ENCODE measurements at places on chromosomes 13 and 19.

GRCh38 chr13:110387451-110388107 lies 80.5 kb downstream of the COL4A2 start:
- peak overlapping the region; percentile 35 for H3K4me3 ChIP-seq
- no peaks in the 10 kb centered on the region for H3K36me3 ChIP-seq
- peak; percentile 39 for DNase-seq
- H3K27ac ChIP-seq, result no peak overlapping the region
- H3K27me3 ChIP-seq, result peaks cover 41% of the 10 kb centered on the region

DNA sequence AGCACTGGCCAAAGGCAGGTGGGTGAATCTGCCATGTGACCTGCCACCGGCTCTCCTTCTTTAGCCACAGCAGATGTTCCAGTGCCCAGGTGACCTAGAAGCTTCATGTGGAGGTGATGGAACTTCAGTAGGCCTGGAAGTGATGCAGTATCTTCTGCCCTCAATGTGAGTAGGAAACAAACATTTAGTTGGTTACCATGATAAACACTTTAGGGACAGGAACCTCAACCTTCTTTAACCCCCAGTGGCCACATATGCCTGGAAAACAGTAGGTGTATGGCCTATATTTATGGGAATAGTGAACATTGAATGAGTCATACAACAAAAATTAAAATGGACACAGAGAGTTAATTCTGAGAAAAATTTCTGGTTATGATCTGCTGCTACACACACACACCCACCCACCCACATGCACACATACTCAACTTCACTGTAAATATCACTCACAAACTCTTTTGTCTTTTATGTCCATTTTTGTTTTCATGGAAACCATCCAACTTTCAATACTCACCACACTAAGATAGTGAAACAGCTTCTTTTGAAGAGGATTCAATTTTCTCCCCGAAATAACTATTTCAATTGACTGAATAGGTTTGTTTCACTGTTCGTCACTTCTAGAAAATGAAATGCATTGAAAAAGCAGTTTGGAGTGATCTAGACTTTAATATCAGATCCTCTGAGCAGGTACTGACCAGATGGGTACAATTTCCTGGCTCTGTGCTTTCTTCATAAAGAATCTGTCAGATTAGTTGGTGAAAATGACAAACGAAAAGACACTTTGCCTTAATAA lies 97.3 kb downstream of the STARD13 start:
- peaks cover 7% of the 10 kb centered on the region for H3K4me1 ChIP-seq
- no peaks in the 10 kb centered on the region for H3K27me3 ChIP-seq
- H3K27ac ChIP-seq, result no peak overlapping the region
- no peak for DNase-seq

GRCh38 chr13:112348642-112349345 lies 27.4 kb upstream of the SPACA7 start:
- no peak overlapping the region for H3K4me3 ChIP-seq
- peaks cover 42% of the 10 kb centered on the region for H3K27me3 ChIP-seq
- no peak overlapping the region for H3K27ac ChIP-seq
- no peaks in the 10 kb centered on the region for H3K36me3 ChIP-seq
- no peaks in the 10 kb centered on the region for H3K4me1 ChIP-seq

DNA sequence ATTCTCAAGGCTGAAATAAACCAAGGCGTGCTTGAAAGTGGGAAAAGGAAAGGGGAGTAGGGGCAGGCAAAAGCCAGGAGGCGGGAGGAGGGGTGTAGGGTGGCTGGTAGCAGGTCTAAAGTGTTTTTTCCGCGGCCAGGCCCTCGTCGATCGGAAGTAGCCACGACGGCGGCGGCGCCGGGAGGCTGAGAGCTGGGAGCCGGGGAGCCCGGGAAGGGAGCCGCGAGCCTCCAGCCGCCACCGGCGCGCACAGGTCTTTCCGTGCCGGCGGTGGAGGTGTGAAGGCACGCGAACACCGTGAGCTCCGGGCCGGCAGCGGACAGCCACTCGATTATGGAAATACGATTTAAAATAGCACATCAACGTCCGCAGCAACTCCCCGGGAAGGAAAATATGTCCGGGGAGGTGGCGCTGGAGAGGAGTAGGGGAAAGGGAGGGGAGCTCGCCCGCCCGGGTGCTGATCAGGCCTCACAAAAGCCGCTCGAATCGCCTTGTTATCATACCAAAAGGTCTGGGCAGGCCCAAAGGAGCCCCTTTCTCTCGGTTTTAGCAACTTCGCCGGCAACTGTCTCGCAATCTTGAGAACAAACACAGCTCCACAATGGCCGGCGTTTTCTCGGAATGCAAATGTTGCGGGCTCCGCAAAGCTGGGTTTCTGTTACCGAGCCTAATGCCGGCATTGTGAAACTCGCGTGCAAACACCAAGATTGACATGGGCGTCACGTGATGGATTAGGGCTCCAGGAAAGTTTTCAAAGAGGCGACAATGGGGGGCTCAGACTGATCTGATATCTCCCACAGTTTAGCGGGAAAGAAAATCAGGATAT lies 2.9 kb upstream of the PCDH8 start:
- peak overlapping the region; percentile 73 for H3K4me3 ChIP-seq
- peak; percentile 31 for DNase-seq
- H3K27ac ChIP-seq, result peak overlapping the region; percentile 77
- peaks cover 11% of the 10 kb centered on the region for H3K36me3 ChIP-seq
- peaks cover 18% of the 10 kb centered on the region for H3K4me1 ChIP-seq

DNA sequence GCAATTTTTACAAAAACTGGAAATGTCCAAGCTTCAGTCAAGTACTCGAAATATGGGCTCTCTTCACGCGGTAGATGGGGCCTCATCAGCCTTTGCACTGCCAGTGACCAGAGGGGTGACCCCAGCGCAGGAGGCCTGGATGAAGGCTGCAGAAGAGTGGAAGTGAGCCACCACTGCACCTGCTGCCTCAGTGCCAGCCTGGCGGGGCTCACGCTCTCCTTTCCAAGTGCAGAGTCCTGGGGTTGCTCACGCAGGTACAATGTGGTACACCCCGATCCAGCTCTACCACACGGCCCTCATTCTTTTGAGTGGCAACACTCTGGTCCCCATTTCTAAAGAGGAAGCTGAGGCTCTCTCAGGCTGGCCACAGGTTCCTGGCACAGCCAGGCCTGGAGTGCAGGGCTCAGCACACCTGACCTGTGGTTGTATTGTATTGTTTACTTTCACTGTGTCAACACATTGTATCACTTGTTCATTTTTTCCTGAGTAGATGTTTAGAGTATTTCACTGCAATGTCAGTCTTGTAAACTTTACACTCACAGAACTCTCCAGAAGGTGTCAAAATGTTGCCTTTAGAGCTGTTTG lies 97.3 kb upstream of the SOX1 start:
- no peaks in the 10 kb centered on the region for H3K4me1 ChIP-seq
- DNase-seq, result no peak
- H3K27ac ChIP-seq, result no peak overlapping the region
- no peak overlapping the region for H3K4me3 ChIP-seq
- no peaks in the 10 kb centered on the region for H3K36me3 ChIP-seq

GRCh38 chr19:20558011-20558410 lies 7.6 kb downstream of the ZNF737 start:
- peaks cover 83% of the 10 kb centered on the region for H3K36me3 ChIP-seq
- DNase-seq, result no peak
- H3K4me1 ChIP-seq, result peaks cover 28% of the 10 kb centered on the region
- H3K27me3 ChIP-seq, result no peaks in the 10 kb centered on the region
- H3K27ac ChIP-seq, result no peak overlapping the region
- H3K4me3 ChIP-seq, result no peak overlapping the region

- peaks cover 2% of the 10 kb centered on the region for H3K36me3 ChIP-seq
- no peaks in the 10 kb centered on the region for H3K27me3 ChIP-seq
- no peak overlapping the region for H3K27ac ChIP-seq
- no peak overlapping the region for H3K4me3 ChIP-seq
These were observed 29.7 kb downstream of the NKPD1 start for GRCh38 chr19:45130888-45131615.

DNA sequence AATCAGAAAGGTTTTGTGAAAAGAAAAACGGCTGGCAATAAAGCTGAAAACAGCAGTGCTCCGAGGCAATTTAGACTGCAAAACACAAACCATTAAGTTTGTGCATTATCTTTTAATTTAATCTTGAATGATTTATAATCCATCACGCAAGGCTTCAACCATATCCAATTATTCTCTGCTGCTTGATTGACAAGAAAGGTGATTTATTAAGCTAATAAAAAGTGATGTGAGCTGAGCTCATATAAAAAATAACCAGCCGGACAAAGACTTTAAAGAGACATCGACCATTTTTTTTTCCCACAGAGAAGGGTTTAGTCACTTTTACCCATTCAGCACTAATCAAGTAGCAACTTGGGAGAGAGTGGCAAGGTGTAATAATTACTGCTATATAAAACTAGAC lies 33.6 kb downstream of the TSHZ3 start:
- H3K4me3 ChIP-seq, result no peak overlapping the region
- no peak overlapping the region for H3K27ac ChIP-seq
- no peaks in the 10 kb centered on the region for H3K36me3 ChIP-seq
- no peak for DNase-seq
- H3K27me3 ChIP-seq, result no peaks in the 10 kb centered on the region

DNA sequence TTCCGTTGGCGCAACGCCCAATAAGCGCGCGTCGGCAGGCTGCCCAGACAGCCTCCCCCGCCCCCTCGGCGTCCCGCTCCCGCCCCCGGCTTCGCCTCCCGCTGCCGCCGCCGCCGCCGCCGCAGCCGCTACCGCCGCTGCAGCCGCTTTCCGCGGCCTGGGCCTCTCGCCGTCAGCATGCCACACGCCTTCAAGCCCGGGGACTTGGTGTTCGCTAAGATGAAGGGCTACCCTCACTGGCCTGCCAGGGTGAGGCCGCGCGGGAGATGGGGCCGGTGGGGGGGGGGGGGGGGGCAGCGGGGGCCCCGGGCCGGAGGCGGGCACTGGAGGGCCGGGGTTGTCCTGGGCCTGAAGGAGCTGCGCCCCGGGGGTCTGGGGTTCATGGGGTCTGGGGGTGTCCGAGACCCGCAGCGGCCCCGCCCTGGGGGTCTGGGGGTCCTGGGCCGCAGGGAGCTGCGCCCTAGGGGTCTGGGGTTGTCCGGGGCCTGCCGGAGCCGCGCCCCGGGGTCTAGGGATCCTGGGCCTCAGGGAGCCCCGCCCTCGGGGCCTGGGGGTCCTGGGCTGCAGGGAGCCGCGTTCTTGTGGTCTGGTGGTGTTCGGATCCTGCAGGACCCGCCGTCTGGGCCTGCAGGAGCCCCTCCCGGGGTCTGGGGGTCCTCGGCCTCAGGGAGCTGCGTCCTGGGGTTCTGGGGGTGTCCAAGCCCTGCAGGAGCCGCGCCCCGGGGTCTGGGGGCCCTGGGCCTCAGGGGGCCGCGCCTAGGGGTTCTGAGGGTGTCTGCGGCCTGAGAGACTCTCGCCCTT lies at the start of gene HDGFL2:
Gene HDGFL2, plus strand, starts transcription at position 124 of the 801 bp plus-strand sequence. Its CDS starts 54 bp downstream, at position 178.
- no peak for DNase-seq
- peak within 1 kb of the TSS; percentile 73 for H3K27ac ChIP-seq
- no peak within 1 kb of the TSS for H3K4me3 ChIP-seq
- H3K4me1 ChIP-seq, result peaks cover 22% of the 10 kb centered on the region

- H3K27ac ChIP-seq, result no peak overlapping the region
- no peak for DNase-seq
- H3K36me3 ChIP-seq, result no peaks in the 10 kb centered on the region
These were observed 230.7 kb downstream of the NHLRC3 start for GRCh38 chr13:39269004-39269403.

- H3K4me3 ChIP-seq, result peak overlapping the region; percentile 84
- peaks cover 86% of the 10 kb centered on the region for H3K4me1 ChIP-seq
- peak overlapping the region; percentile 94 for H3K27ac ChIP-seq
These were observed 4.2 kb downstream of the LYL1 start for GRCh38 chr19:13098277-13099072.

- no peak overlapping the region for H3K4me3 ChIP-seq
- peaks cover 15% of the 10 kb centered on the region for H3K27me3 ChIP-seq
- DNase-seq, result no peak
- no peak overlapping the region for H3K27ac ChIP-seq
- H3K4me1 ChIP-seq, result no peaks in the 10 kb centered on the region
These were observed 362.8 kb downstream of the RBM26 start for GRCh38 chr13:79043208-79043607.

DNA sequence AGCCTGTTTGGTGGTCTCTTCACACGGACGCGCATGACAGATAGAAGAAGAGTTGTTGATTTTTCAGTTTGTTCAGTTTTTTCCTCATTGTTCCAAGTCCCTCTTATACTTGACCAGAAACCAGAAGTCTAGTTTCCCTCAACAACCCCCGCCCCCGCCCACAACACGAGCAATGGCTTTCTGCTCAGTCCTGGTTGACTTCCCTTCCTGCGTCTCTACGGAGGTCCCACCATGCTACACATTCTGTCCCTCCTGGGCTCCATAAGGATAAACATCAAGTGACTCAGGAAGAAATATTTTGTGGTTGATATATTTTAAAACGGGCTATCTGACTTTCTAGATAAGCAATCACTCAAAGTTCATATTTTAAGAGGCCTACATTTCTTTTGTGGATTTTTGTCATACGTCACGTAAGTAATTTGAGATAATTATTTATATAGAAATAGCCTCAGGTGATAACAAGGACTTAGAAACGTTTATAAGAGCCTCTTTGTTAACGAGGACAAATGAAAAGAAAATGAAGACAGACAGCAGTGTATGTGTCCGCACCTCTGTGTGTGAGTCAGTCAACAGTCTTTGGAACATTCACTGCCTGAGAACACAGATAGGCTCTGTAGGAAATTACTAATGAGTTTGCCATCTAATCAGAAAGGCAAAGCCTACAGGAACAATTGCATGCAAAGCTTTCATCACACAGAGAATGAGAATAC lies 214.4 kb downstream of the RAP2A start:
- DNase-seq, result no peak
- no peaks in the 10 kb centered on the region for H3K4me1 ChIP-seq
- no peaks in the 10 kb centered on the region for H3K36me3 ChIP-seq

DNA sequence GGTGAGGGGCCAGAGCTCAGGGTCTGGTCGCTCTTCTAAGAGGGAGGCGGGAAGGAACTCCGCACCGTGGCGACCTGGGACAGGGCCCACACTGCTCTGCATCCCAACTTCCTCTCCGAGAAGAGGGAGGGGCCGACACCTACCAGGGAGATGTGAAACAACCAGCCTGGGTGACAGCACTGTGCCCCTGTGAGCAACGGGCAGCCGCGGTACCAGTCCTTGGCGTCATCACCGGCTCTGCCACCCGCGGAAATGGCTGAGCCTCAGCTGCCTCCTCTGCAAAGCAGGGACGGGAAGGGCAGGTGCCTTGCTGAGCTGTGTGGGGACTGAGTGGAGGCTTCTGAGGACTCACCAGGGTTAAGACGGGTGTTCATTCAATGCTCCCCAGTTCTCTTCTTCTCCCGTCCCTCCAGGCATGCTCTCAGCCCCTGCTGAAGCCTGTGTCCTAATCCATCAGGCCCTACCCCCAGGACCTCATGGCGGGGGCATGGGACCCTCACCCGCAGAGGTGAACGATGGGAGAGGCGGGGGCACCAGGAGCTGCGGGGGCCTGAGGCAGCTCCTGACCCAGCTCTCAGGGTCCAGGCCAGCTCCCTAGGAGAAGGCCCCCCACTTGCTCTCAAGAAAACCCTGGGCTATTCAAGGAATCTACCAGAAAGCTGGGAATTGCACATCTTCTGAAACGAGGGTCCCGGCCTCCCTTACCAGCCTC lies 9.3 kb downstream of the ZNF787 start:
- peaks cover 40% of the 10 kb centered on the region for H3K36me3 ChIP-seq
- H3K27ac ChIP-seq, result peak overlapping the region; percentile 88
- no peaks in the 10 kb centered on the region for H3K27me3 ChIP-seq
- peak; percentile 77 for DNase-seq
- H3K4me3 ChIP-seq, result peak overlapping the region; percentile 87
- H3K4me1 ChIP-seq, result peaks cover 66% of the 10 kb centered on the region

- H3K27me3 ChIP-seq, result no peaks in the 10 kb centered on the region
- no peak for DNase-seq
- no peaks in the 10 kb centered on the region for H3K4me1 ChIP-seq
These were observed 86.0 kb downstream of the ZNF726 start for GRCh38 chr19:24000656-24001055.

- H3K36me3 ChIP-seq, result no peaks in the 10 kb centered on the region
- H3K27me3 ChIP-seq, result no peaks in the 10 kb centered on the region
- no peak overlapping the region for H3K4me3 ChIP-seq
- no peak overlapping the region for H3K27ac ChIP-seq
- DNase-seq, result no peak
These were observed 2532.4 kb upstream of the PCDH20 start for GRCh38 chr13:63948045-63948444.
